ENCODE measurements at places on chromosomes 13 and 19. TPM values are rescaled to one million over a fixed set of nuclear protein-coding genes. Genes with fewer than 3 reads are reported as not detected.

Gene ZNF613
- 3.1 TPM for total RNA-seq

GRCh38 chr13:75258159-75258782 is 223.7 kb downstream of the TBC1D4 start:
- peak; percentile 12 for DNase-seq

GRCh38 chr13:76610819-76611415 is 275.3 kb downstream of the KCTD12 start:
- no peak for DNase-seq

GRCh38 chr19:47446534-47447469 is 24.9 kb downstream of the SLC8A2 start:
- DNase-seq = no peak

DNA sequence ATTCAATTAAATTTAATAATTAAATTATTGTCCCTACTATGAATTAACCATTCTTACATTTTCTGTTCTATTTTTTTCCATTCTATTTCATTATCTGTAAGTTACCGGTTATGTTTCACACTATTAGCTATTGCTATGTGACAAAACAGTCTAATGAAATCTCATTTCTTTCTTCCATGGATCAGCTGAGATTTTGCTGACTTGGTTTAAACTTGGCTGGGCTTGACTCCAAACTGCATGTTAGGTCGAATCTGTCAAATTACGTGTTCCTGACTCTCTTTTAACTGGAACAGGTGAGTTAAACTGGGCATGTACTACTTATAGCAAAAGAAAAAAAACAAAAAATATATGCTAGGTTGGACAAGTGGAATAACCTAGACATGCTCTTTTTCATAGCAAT is 1464.4 kb downstream of the OLFM4 start:
- no peak for DNase-seq

- DNase-seq = no peak
Measured at GRCh38 chr13:106277484-106278154, 257.8 kb downstream of the EFNB2 start.

DNA sequence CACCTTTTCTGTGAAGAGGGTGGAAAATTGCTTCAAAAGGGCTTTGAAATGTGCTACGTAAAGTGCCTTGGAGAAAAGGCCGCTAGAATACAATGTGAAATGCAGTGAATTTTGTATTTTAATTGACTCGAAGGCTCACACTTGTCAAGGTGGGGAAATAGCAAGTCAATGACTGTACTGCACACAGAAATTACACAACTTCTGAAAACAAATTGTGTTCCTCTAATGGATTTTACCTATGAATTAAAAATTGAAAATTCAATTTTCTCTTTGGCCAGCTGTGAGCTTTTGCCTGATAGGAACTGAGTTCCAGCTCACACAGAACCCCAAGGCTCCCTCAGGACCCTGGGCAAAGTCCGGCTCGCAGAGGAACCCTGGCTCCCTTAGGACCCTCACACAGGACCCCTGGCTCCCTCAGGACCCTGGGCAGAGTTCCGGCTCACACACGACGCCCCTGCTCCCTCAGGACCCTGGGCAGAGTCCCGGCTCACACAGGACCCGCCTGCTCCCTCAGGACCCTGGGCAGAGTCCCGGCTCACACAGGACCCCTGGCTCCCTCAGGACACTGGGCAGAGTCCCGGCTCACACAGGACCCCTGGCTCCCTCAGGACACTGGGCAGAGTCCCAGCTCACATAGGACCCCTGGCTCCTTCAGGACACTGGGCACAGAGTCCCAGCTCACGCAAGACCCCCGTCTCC is 324.9 kb downstream of the UQCRFS1 start:
- no peak for DNase-seq

GRCh38 chr19:35642312-35642711 is 767 bp downstream of the ETV2 start:
- no peak for DNase-seq

Data from Panc1 (cell line).